ENCODE measurements at places on chromosomes 1 and 21.

DNA sequence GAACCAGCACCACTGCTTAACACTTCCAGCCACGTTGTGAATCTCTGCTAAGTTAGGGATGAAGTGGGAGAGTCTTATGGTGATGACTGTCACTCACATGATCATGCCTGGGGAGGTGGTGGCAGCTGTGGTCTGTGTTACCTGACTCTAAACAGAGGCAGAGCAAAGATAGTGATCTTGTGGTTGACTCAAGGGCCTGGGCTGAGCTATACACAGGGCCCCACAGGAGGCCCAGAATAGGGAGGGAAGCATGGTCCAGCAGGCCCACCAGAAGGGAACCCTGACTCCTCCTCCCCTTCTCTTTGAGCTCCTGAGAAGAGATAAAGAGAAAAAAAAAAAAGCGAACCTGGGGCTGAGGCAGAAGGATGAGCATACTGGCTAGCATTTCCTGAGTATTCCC, 55.0 kb downstream of the PLXNA2 start:
- DNase-seq: no peak

- DNase-seq: peak; percentile 26
Observed at GRCh38 chr21:43361493-43362296, 65.2 kb downstream of the SIK1 start.

GRCh38 chr1:64745181-64745985, 508 bp downstream of the RAVER2 start:
- no peak for DNase-seq

- no peak for DNase-seq
Observed at GRCh38 chr1:193581341-193581740, 394.9 kb upstream of the B3GALT2 start.

- no peak for DNase-seq
Observed at GRCh38 chr1:78658901-78659300, 9.3 kb downstream of the IFI44 start.

- peak; percentile 34 for DNase-seq
Observed at GRCh38 chr21:42162831-42163510, 56.0 kb upstream of the ABCG1 start.

DNA sequence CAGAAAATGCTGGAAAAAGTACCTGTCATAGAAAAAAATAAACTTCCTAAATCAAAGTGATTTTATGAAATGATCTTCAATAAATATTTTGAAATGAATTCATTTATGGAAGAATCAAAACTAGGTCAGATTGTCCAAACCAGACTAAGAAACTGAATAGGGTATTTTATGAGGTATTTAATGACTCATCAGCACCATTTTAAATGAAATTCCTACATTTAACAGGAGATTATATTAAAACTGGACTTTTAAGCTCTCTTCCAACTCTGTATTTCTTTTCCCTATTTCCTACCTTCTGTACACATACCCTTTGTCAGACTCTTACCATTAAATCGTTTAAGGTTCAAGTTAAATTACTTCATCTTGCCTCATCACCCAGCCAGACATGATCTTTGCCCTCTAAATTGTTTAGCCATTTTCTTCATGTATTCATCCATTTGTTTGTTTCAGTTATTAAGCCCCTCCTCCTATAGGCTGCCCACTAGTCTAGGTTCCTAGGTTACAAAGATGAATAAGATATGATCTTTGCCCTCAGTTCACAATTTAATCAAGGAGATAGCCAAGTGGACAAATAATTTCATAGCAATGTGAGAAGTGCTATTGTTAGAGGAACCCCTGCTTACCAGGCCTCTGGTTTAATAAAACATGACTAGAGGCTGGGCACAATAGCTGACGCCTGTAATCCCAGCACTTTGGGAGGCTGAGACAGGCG, 25.0 kb downstream of the TATDN3 start:
- DNase-seq: no peak

GRCh38 chr1:197825541-197825940, 50.3 kb upstream of the DENND1B start:
- DNase-seq: no peak

GRCh38 chr1:234541286-234541975, 62.5 kb upstream of the TARBP1 start:
- no peak for DNase-seq

Measured in hematopoietic multipotent progenitor cell (in vitro differentiated cells).